ENCODE measurements at places on chromosomes 7 and 10.
A peak's percentile ranks its signal among the peaks of the same experiment; 100 is the strongest.

DNA sequence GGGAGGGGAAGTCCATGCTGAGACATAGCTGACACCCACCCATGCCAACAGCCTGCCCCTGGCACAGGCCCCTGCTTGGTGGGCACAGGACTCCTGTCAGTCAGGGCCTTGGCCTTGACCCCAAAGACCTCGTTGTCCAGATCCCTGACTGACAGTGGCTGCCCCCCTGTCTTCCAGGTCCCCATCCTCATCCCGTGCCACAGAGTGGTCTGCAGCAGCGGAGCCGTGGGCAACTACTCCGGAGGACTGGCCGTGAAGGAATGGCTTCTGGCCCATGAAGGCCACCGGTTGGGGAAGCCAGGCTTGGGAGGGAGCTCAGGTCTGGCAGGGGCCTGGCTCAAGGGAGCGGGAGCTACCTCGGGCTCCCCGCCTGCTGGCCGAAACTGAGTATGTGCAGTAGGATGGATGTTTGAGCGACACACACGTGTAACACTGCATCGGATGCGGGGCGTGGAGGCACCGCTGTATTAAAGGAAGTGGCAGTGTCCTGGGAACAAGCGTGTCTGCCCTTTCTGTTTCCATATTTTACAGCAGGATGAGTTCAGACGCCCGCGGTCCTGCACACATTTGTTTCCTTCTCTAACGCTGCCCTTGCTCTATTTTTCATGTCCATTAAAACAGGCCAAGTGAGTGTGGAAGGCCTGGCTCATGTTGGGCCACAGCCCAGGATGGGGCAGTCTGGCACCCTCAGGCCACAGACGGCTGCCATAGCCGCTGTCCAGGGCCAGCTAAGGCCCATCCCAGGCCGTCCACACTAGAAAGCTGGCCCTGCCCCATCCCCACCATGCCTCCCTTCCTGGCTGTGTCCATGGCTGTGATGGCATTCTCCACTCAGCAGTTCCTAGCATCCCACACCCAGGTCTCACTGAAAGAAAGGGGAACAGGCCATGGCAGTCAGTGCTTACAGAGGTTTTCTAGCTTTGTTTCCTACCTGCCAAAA lies 197.2 kb downstream of the EBF3 start:
- no peak overlapping the region for H3K4me3 ChIP-seq
- no peaks in the 10 kb centered on the region for H3K36me3 ChIP-seq
- no peak overlapping the region for H3K27ac ChIP-seq
- no peaks in the 10 kb centered on the region for H3K4me1 ChIP-seq
- no peak for DNase-seq

DNA sequence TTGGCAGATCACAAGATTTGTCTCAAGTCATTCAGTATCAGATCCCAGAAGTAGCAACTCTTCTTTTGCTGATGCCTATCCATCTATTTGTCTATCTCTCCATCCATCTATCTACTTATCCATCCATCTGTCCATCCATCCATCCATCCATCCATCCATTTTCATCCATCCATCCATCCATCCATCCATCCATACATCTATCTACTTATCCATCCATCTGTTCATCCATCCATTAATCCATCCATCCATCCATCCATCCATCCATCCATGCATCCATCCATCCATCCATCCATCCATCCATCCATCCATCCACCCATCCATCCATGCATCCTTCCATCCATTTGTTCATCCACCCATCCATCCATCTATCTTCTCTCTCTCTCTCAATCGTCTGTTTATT lies 142.7 kb downstream of the PFKFB3 start:
- DNase-seq = no peak
- H3K36me3 ChIP-seq = no peaks in the 10 kb centered on the region
- peaks cover 20% of the 10 kb centered on the region for H3K27me3 ChIP-seq
- H3K4me3 ChIP-seq = no peak overlapping the region
- peaks cover 21% of the 10 kb centered on the region for H3K4me1 ChIP-seq
- no peak overlapping the region for H3K27ac ChIP-seq

DNA sequence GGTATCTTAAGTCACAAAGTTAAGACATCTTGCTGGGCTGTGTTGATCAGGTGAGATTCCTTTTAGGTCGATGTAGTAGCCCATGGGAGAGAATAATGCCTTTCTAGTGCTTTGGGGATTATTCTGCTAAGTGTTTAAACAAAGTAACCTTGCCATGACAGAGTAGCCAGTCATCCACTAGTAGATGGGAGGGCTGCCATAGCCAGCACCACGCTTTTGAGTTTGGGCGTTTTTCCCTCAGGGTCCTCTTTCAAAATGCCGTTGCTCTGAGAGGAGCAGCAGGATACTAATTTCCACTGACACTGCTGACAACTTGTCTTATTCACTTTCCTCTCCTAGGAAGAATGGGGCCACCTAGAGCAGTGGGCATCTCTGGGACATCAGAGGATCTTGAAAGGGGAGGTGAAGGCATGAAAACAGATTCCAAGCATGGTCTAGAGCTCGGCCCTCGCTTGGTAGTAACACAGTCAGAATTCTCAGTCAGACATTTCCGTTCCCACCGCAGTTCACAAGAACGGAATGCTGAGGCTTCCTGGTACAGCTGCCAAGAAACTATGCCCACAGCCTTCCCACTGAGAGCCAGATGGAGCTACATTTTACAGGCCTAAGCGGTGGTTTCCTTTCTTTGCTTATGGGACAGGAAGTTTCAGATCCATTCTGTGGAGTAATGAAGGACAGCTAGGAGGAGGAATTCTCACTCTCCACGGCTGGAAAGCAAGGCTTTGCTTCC lies 15.3 kb upstream of the RSU1 start:
- H3K27ac ChIP-seq = no peak overlapping the region
- H3K27me3 ChIP-seq = no peaks in the 10 kb centered on the region
- peaks cover 7% of the 10 kb centered on the region for H3K4me1 ChIP-seq
- no peaks in the 10 kb centered on the region for H3K36me3 ChIP-seq

DNA sequence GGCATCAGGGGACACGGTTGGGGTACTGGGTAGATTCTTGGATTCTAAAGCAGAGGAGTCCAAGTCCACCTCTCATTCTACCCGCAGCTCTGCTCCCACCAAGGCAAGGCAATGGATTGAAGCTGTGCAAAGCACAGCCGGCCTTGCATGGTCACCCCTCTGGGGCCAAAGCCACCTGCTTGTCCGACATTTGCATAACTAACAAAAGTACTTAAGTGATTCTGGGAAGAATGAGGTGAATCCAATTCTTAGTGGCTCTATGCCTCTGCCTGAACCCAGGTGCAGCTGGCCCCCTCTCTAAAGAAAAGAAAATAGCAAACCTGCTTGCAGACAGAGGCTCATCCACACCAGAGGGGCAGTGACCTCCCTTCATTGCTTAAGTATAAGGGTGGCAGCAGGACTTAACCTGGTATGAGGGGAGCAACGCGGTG lies 10.7 kb upstream of the COBL start:
- no peak for DNase-seq
- no peaks in the 10 kb centered on the region for H3K36me3 ChIP-seq
- no peaks in the 10 kb centered on the region for H3K27me3 ChIP-seq
- peaks cover 4% of the 10 kb centered on the region for H3K4me1 ChIP-seq
- H3K4me3 ChIP-seq = no peak overlapping the region

GRCh38 chr10:51321980-51322379 lies 247.7 kb downstream of the PRKG1 start:
- no peak for DNase-seq
- no peak overlapping the region for H3K27ac ChIP-seq
- no peak overlapping the region for H3K4me3 ChIP-seq
- H3K27me3 ChIP-seq = no peaks in the 10 kb centered on the region
- no peaks in the 10 kb centered on the region for H3K4me1 ChIP-seq

DNA sequence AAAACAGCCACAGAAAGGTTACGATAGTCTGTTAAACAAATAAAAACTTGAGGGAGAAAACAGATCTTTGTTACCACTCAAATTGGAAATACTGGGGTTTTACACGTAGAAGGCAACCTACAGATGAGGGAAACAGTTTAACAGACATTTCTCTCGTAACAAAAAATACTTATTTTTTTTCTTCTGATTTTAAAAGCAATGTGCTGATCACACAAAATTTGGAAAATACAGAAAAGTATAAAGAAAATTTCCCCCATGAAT lies 211.7 kb downstream of the FAM107B start:
- H3K27ac ChIP-seq = peak overlapping the region; percentile 27
- peaks cover 30% of the 10 kb centered on the region for H3K4me1 ChIP-seq
- no peak for DNase-seq
- peaks cover 1% of the 10 kb centered on the region for H3K36me3 ChIP-seq
- no peak overlapping the region for H3K4me3 ChIP-seq
- no peaks in the 10 kb centered on the region for H3K27me3 ChIP-seq

GRCh38 chr7:135825406-135825805 lies 76.8 kb upstream of the FAM180A start:
- H3K27ac ChIP-seq = no peak overlapping the region
- no peak overlapping the region for H3K4me3 ChIP-seq

- H3K27ac ChIP-seq = peak overlapping the region; percentile 97
- peak; percentile 48 for DNase-seq
- H3K36me3 ChIP-seq = no peaks in the 10 kb centered on the region
- H3K27me3 ChIP-seq = no peaks in the 10 kb centered on the region
These were observed 1.8 kb downstream of the KLLN start for GRCh38 chr10:87861566-87861952.

GRCh38 chr10:118911363-118911762 lies 118.2 kb upstream of the NANOS1 start:
- H3K27me3 ChIP-seq = no peaks in the 10 kb centered on the region
- H3K27ac ChIP-seq = no peak overlapping the region
- DNase-seq = no peak
- no peaks in the 10 kb centered on the region for H3K36me3 ChIP-seq

DNA sequence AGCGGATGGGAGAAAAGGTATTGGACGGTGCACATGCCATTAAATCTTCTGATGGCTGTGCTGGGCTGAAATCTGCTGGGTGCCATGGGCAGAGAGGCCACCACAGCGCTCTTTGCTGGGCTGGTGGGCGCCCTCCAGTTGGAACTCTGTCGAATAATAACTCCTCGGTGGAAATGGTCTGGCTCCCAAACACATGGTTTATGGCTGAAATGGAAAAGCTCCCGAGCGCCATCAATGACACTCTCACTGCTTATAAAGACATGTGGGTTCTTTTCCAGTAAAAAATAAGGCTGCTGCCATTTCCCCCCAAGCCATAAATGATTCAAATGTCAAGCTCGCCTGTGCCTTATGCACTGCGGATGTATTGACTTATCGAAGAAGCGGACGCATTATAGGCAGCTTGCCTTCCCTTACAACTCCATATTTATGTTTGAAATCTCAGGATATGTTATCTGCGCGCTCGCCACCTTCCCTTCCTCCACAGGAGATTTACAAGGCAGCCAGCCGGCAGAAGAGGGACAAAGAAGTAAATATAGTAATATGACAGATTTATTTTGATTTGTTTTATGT lies 239.0 kb upstream of the MKI67 start:
- no peak for DNase-seq
- no peak overlapping the region for H3K4me3 ChIP-seq
- no peaks in the 10 kb centered on the region for H3K27me3 ChIP-seq
- H3K27ac ChIP-seq = no peak overlapping the region
- H3K4me1 ChIP-seq = no peaks in the 10 kb centered on the region

GRCh38 chr7:133751079-133751478 lies 376.1 kb upstream of the LRGUK start:
- no peak overlapping the region for H3K27ac ChIP-seq
- no peaks in the 10 kb centered on the region for H3K36me3 ChIP-seq
- no peak for DNase-seq
- H3K4me3 ChIP-seq = no peak overlapping the region
- no peaks in the 10 kb centered on the region for H3K27me3 ChIP-seq

DNA sequence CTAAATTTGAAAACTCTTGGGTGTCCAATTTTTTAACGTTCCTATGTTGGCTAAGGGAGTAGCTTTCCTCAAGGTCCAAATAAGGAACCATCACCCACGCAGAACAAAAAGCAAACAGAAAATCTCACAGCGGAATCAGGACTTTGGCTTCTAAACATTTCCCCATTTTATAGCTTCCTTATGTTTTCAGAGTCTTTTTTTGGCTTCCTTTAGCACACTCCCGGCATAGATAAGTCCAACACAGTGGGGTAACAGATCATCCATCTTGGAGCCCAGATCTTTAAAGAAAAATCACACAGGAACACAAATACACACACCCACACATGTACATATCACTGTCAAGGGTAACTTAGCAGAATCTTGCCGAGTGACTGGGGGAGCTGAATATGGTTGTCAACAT lies 4.2 kb upstream of the TCF7L2 start:
- no peaks in the 10 kb centered on the region for H3K27me3 ChIP-seq
- peaks cover 3% of the 10 kb centered on the region for H3K4me1 ChIP-seq
- no peak overlapping the region for H3K4me3 ChIP-seq
- H3K27ac ChIP-seq = no peak overlapping the region
- H3K36me3 ChIP-seq = no peaks in the 10 kb centered on the region

DNA sequence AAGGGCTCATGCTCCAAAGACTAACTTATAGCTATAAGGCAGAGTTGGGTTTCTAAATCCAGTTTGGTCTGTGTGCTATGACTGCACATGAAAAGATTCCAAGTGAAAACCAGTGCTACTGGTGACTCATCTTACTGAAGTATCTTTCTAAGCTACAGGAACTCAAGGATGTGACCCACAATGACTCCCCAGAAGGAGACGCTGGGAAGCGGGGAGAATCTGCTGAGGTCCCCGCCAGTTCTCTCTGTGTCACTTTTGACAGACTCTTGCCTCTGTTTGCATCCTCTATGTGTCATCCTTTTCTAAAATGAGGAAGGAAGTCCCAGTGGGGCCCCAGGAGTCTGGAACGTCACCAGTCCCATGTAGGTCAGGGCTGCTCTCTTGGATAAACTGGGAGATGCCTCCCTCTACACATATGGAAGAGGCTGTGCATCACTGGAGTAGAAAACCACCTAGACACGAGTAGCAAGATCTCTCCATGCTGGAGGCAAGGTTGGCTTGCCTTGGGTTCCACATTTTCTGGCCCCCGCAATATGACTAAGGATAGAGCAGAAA lies 28.8 kb upstream of the GPR26 start:
- no peaks in the 10 kb centered on the region for H3K4me1 ChIP-seq
- no peaks in the 10 kb centered on the region for H3K27me3 ChIP-seq
- H3K36me3 ChIP-seq = no peaks in the 10 kb centered on the region
- no peak overlapping the region for H3K27ac ChIP-seq

GRCh38 chr10:13891128-13892000 lies 304.6 kb downstream of the PRPF18 start:
- no peak for DNase-seq
- no peaks in the 10 kb centered on the region for H3K36me3 ChIP-seq

DNA sequence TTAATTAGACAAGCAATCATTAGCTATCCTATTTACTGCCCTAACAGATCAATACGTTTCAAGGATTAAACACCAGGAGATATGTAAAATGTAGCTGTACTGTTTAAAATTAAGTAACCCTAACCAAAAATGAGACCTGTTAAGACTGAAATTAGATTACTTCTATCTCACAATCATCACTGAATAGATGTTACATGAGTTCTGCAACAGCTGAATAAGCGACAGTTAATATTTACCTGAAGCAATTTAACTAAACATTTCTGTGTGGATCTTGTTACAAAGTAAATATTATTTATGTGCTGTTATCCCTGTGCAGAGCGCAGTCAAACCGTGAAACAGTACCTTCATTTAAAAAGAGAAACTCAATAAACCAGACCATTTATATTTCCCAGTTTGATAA lies 122.5 kb downstream of the RELN start:
- no peak overlapping the region for H3K27ac ChIP-seq
- H3K4me1 ChIP-seq = no peaks in the 10 kb centered on the region
- H3K4me3 ChIP-seq = no peak overlapping the region
- no peaks in the 10 kb centered on the region for H3K36me3 ChIP-seq
